ENCODE measurements at places on chromosomes 6 and 20.
A peak's percentile ranks its signal among the peaks of the same experiment; 100 is the strongest.

- DNase-seq: no peak
These were observed 4.5 kb downstream of the NCOA7 start for GRCh38 chr6:125795301-125795700.

DNA sequence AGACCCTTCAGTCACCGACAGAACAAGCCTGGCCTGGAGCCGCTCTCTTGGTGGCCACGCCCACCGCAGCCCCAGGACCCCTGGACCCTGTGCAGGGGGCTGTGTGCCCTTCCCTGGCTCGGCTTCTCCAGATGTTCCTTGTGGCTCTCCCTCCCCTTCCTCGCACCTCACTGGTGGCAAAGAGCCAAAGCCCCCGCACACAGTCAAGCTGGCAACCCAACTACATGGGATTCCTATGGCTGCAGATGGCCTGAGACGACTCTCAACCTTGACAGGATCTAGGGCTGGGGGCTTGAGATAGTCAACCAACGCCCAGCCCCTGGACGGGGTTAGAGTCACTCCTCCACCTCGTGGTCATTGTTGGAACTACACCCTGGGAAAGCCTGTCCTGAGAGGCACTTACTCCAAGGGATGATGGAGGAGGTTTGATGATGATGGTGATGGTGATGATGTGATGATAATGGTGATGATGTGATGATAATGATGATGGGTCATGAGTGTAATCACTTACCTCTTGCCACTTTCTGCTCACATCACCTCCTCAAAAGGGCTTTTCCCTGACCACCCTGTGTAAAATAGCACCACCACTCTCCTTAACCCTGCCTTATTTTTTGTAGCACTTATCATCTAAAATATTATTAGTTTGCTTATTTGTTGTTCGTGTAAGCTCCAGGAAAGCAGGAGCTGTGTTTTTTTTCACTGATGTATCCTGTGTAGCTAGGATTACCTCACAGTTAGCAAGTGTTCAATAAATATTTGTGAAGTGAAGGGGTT is 278.4 kb downstream of the LRFN2 start:
- peak; percentile 81 for DNase-seq

GRCh38 chr6:1497761-1498105 is 108.4 kb downstream of the FOXF2 start:
- DNase-seq: no peak

DNA sequence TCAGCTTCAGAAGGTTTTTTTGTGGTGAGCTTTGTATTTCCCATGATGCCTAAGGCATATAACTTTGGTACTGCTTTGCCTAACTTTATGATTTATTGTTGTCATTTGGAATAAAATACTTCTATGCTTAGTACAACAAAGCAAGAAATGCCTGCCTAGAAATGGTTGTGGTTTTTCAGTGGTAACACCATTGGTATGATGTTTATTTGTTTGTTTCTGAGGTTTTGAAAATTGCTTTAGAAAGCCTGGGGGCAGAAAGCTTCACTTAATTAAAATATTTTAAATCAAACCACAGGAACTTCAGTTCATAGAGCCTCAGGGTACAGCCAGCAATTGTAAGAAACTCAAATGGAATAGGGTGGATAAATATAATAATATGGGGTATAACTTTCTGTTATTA is 351.2 kb upstream of the MAP3K7 start:
- no peak for DNase-seq
